ENCODE measurements at places on chromosomes 3 and 15.

GRCh38 chr3:38455639-38456430 lies 2.1 kb downstream of the ACVR2B start:
- DNase-seq, result no peak

- no peak for DNase-seq
These were observed 30.9 kb downstream of the ITPR1 start for GRCh38 chr3:4523710-4524698.

- DNase-seq, result no peak
These were observed 161.8 kb upstream of the TBL1XR1 start for GRCh38 chr3:177358977-177359592.

DNA sequence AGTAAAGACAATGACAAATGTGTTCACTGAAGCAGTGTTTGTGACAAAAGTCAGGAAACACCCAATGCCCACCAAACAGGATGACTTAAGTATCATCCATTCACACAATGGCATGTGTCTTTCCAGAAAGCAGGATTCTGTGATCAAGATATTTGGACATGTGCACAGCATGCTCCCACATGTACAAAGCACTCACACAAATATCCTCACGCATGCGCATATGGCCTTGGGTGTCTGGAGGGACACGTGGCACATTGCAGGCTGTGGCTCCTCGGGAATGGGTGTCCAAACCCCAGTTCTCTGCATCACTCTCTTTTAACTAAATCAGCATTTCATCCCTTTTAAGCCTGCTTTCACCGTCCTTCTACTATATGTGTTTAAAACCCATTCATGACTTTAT lies 130.5 kb downstream of the KLF13 start:
- DNase-seq, result no peak

GRCh38 chr3:44021651-44022594 lies 219.8 kb upstream of the TOPAZ1 start:
- no peak for DNase-seq

GRCh38 chr3:77362936-77363335 lies 323.0 kb downstream of the ROBO2 start:
- DNase-seq, result no peak

DNA sequence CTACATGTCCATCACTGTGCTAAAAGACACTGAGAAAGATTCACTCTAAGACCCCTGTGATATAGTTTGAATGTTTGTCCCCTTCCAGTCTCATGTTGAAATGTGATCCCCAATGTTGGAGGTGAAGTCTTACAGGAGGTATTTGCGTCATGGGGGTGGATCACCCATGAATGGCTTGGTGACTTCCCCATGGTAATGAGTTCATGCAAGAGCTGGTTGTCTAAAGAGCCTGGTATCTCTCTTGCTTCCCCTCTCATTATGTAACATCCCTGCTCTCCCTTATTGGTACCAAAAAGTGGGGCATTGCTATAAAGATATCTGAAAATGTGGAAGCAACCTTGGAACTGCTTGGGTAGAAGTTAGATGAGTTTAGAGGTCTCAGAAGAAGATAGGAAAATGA lies 32.2 kb upstream of the FAM174B start:
- no peak for DNase-seq

DNA sequence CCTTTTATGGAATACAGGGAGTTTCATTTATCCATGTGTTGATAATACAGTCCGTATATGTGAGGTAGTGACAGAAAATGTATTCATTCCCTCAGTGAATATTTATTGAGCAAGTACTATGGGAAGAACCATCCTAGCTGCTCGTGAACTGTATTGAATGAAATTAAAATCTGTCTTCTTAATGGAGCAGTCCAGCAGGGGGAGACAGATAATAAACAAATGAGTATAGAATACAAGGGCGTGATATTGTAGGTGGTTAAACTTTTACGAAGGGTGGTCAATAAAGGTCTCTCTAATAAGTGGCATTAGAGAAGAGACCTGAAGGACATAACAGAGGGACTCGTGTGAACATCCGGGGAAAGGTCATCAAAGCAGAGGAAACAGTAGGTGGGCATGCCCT lies 62.7 kb upstream of the OSTN start:
- no peak for DNase-seq

DNA sequence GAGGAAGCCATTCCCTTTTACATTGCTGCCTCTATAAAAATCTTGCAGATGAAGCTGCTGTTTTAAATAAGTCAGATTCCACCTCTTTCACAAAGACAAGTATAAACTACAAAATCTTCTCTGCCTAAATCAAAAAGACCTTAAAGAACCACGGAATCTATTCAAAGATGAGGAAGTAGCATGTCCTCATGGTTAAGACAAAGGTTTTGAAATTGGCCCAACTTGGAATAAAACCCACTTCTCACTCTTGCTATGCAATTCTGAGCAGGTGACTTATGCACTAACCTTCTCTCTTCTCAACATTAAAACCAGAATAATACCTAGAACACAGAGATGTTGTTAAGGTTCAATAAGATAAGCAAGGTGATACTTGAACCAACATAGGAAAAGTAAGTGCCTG lies 97.6 kb downstream of the FOXP1 start:
- no peak for DNase-seq

DNA sequence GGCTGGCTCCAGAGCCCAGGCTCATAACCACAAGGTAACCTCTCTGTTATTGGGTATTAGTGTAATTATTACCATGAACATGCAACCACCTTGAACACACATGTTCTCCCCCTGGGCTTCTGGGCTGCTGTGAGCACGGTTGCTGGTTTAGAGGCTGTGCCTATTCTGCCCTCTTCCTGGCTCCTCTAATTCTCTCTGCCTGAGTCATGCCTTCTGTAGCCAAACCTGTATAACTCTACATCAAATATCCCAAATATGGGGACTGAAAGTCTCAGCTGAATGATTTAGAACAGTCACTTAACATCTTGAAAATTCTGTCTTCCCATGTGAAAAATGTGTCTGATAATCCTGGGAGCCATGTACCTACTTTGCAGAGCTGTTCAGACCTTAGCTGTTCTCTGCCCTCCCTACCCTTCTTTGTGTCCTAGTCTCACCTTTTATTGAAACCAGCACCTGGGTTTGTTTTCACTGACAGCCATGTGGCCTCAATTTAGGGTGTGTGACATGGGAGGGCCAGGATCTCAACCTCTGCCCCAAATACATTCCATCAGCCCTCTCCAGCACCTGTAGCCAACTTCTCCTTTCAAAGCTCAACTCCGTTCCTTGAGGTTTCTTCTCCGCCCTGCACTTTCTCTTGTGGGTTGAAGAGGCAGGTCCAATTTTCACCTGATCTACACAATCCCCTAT lies 60.7 kb downstream of the PDZRN3 start:
- DNase-seq, result no peak

- DNase-seq, result no peak
These were observed 70.8 kb upstream of the FILIP1L start for GRCh38 chr3:100184948-100185570.

Data from stimulated activated CD8-positive, alpha-beta memory T cell treated with anti-CD3 and anti-CD28 coated beads, Interleukin-2, amount 100 ng/mL, for 1 hour (primary cell).